ENCODE measurements at places on chromosomes 12 and 14. TPM values are rescaled to one million over a fixed set of nuclear protein-coding genes. Genes with fewer than 3 reads are reported as not detected.

- DNase-seq, result no peak
Observed at GRCh38 chr12:55708695-55709233, 1.1 kb upstream of the ITGA7 start.

- no peak for DNase-seq
Observed at GRCh38 chr14:102565331-102565887, 27.0 kb upstream of the RCOR1 start.

DNA sequence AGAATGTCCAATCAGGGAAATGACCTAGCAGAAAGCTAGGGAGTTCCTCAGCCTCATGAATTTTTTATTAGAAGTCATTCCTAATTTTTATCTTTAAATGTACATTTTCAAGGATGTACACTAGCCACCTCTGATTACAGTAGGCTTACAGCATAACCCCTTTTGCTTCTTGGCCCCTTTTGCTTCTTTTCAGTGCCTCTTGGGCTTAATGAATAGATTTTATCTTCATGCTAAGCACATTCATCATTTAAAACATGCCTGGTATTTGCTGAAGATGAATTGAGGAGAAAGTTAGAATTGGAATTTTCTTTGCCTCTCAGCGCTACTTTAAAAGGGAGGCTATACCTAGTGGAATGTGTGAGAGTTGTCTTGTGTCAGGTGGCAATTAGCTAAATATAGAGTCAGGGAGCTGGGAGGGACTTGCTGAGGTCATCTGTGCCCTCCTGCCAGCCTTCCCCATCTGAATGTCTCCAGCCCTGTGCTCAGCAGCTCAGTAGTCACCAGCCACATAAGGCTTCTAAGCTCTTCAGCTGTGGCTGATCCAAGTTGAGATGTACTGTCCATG lies 132.1 kb downstream of the SAMD4A start:
- DNase-seq, result no peak

DNA sequence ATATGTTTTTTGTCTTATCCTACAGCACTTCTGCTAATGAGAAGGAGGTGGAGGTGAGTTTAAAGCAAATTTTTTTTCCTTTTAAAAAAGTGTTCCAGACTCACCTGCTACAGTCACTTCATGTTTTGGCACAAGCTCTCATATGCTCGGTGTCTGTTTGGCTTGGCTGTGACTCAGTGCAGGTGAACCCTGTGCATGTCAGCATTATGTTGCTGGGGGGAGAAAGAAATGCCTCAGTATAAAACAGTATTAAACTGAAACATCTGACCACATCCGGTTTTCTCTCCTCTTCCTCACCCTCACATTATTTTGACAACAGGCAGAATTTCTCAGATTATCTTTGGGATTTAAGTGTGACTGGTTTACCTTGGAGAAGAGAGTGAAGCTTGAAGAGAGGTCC lies 105.2 kb downstream of the DNAI7 start:
- no peak for DNase-seq

TSPAN11 gene
- 0.37 TPM for polyA plus RNA-seq

Measured in AG04450 (cell line).